Fibroblast of skin of left quadriceps (primary cell): ENCODE measurements at places on chromosomes 3 and 15.
A peak's percentile ranks its signal among the peaks of the same experiment; 100 is the strongest.

DNA sequence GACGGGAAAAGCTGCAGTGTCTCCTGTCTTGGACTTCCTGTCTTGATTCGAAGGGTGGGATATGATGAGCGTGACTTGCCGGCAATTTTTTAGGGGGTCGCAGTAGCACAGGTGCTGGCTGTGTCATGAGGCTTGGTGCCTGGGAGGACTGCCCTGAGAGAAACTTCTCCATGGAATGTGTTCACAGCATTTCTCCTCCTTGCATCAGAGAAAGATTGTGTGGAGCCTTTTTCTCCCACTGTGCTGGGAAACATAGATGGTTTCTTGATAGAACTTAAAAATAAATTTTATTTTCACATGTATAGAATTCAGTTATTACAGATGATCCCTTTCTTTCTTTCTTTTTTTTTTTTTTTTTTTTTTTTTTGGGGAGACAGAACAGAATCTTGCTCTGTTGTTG is 121.4 kb downstream of the KLHL25 start:
- DNase-seq, result peak; percentile 12

DNA sequence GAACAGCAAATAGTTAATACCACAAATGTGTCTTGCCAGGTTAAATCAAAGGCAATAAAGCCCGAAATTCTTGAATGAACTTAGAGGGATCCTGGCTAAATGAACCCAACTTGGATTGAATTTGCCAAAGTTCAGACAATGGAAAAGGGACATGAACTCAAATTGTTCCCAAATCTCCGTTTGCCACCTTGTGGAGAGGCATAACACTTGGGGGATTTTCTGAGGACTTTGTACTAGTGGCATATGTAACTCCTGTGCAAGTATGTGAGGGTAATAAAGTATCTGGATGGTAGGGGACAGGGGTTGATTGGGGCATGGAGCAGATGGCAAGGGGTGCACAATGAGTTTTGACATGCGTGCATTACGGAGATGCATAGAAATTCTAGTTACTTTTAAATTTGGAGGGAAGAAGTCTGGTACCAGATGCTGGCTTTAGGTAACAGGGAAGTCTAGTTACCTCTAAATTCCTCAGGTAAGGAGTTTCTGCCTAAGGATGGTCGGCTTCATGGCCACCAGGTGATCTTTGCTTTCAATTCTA is 1.2 kb upstream of the TCAIM start:
- DNase-seq, result no peak

DNA sequence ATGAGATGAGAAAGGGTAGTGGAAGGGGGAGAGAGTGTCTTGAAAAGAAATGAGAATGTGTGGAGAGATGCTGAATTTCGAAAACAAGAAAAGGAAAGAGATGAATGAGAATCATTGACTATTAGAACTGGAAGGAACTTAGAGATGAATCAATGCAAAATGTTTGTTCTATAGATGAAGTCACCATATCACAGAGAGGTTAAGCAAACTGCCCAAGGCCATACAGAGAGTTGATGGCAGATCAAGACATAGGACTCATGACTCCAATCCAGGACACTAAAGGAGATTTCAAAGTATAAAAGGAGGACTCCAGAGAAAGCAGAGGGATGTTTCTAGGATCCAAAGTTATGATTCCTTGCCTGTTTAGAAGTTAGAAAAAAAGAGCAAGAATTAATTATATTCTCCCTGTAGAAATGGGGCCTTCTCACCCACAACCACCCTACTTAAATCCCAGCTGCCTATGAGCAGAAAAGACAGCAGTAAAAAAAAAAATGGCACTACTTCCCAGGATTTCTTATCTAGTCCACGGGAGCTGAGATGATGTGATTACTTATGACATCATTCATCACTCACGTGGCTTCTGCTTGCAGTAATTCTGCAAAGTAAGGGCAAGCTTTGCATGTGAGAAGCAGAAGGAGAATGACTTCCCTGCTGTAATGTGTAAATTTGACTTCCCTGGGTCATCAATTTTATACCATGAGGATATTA is 210.8 kb upstream of the MRPL3 start:
- DNase-seq, result no peak

DNA sequence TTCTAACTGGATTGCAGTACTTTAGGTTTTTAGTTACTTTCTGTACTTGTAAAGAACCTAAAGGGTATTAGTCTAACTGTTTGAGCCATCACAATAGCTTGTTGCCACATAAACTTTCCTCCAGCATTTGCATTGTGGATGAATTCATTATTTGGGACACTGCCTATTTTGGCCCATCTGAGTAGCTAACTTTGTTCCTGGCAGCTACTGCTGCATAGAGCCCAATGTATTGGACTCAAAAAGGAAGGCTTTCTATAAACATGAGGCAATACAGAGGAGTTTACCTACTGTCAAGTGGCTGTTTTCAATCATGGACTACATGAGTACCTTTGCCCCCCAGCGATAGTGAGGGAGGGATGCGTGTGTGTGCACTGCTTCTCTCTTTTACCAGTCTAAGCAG is 1.9 kb downstream of the ROBO2 start:
- no peak for DNase-seq

- no peak for DNase-seq
Observed at GRCh38 chr15:79089890-79090486, 592 bp downstream of the RASGRF1 start.

DNA sequence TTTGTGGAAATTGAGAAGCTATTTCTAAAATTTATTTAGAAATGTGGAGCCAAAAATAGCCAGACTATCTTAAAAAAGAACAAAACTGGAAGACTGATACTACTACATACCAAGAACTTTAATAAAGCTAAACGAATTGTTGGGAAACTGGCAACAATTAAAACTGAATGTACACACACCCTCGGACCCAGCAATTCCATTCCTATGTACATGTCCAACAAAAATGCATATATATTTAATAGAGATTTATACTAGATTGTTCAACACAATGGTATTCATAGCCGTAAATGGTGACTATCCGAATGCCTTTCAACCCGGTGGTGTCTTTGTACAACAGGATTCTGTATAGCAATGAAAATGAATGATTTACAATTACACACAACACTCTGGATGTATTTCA is 136.5 kb upstream of the RASGRP1 start:
- DNase-seq, result peak; percentile 73

DNA sequence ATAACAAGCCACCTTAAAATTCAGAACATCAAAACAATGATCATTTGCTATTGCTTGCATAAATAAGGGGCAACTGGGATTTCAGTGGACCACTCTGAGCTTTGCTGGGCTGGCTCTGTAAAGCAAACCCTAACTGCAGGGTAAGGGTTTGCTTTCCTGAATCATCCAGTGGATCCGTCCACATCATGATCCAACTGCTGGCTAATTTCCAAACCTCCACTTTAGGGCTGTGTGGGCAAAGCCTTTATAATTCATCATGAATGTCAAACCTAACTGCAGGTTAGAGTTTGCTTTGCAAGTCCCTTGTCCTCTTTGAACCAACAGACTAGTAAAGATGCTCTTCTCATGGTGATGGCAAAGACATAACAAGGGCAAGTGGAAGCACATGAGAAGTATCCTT is 76.1 kb downstream of the SYNPR start:
- DNase-seq, result no peak

DNA sequence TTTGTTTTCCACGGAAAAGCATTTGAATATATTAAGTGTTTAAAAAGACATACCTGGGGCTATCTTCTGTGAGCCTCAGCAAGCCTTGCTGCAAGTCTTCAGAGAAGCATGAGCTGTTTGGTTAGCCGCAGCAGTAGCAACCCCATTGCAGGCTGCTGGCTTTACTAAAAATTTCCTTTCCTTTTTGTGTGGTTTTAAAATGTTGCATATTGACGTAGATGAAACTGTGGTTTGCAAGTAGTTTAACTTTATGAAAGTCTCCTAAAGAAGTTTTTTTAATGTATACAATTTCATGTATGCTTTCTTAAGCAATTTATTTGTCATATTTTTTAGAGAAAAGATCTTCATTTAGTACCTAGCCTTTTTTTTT is at the start of gene GPR171:
GPR171 (minus strand) TSS at position 166 of the 370 bp plus-strand sequence. CDS start 3,830 bp downstream, outside the sequence.
- DNase-seq, result no peak

GRCh38 chr3:134029256-134029733 is 430 bp downstream of the SLCO2A1 start:
- no peak for DNase-seq

GRCh38 chr15:48533982-48534381 is 111.5 kb downstream of the FBN1 start:
- DNase-seq, result no peak

DNA sequence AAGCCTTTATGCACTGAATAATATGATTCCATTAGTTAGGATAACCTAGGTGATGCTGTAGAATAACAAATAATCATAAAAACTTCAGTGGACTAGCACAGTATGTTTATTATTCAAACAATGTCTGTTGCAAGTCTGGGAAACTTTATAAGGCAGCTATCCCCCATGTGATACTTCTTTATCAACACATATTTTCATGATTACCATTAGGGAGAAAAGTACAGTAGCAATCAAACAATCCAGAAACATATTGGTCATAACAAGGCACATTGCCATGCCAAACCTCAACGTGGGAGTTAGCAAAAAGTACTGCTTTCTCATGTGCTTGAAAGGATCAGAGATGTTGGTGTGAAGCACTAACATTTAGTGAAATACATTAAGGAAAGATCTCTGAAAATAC is 35.5 kb downstream of the EOMES start:
- peak; percentile 35 for DNase-seq

DNA sequence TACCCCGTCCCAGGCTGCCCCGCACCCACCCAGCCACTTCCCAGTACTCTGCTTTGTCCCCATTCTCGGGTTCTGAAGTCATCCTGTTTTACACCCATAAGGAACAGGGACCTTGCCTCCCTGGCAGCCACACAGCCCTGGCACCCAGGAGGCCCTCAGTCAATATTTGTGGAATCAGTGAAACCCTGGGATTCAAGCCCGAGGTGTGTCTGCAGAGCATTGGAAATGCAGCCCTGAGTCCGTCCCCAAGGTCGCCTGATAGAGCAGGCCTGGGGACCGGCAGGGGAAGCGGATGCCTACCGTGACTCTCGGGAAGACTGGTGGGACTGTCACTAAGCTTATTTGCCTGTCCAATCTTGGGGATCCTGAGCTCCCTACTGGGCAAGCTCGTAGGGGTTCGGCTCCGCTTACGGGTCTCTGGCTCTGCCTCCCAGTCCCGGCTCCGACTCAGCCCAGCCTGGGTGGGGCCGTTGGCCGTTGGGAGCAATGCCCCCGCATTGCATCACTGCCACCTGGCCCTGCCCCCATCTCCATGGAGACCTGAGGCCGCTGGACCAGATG is 64.4 kb upstream of the TAMM41 start:
- DNase-seq, result no peak

DNA sequence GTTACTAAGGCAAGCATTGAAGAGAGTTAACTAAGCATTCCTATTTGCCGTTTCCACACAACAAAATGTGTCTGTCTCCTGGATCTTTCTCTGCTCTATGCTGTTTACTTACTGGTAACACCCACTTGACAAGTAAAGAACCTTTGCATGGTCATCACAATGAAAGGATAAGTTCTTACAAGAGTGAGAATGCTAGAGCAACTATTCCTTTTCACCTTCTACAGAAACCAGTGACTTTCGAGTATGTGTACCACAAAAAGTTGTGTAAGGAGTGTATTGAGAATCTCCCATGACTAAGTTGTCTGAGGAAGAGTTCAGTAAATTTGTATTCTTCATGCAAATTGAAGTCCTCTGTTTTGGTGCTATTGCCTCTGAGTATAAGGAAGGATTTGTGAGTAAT is 10.8 kb downstream of the TIPARP start:
- no peak for DNase-seq

GRCh38 chr3:99313485-99313884 is 324.9 kb upstream of the COL8A1 start:
- DNase-seq, result no peak

- DNase-seq, result peak; percentile 36
Observed at GRCh38 chr3:37993820-37994638, 3.4 kb downstream of the VILL start.

DNA sequence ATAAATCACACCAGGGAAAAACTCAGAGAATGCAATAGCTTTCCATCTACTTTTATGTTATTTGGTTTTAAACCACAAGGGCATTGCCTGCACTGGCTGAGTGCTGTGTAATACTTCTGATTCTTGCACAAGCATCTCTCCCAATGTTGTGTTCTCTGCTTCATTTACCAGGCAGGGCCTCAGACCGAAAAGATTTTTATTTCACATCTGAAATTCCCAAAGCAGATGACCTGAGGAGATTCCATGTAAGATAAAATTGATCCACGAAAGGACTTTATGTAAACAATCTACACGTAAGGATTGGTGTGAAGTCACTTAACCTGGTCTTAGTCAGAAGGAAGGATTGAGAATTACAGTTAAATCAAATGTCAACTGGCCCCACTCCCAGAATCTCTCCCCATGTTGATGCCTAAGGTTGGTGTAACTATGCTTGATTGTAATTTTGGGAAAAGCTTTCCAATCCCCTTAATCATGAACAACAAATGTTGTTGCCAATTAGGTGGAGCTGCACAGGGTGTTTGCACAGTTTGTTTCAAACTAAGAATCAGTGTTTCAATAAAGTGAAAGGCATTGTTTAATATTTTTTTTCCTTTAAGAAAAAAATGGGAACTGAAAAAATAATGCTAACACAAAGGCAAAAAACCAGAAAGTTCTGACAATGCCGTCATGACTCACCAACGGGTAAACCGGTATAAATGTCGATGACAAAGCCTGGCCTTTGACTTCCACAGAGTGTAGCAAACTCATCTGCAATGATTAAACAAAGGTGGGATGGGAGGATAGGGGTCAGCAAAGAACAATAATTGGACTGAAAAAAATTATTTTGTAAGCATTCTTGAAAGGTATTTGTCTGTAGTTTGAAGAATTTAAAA is 128.6 kb downstream of the DUT start:
- peak; percentile 85 for DNase-seq

DNA sequence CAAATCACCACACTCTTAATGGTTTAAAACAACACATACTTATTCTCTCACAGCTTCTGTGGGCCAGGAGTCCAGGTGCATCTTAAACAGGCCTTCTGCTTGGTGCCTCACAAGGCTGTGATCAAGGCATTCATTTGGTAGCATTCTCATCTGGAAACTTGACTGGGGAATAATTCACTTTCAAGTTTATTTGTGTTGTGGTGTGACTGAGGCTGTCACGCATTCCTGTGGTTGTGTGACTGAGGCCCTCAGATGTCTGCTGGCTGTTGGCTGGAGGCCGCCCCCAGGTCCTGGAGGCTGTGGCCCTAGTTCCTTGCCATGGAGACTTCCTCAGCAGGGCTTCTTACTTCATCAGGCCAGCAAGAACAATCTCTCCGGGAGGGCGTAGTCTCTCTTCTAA is 16.9 kb upstream of the FAM3D start:
- no peak for DNase-seq
